NCI-H2171 treated with DMSO at 0.1 percent for 48 hours (cell line): ENCODE measurements at places on chromosomes 13 and 19.

DNA sequence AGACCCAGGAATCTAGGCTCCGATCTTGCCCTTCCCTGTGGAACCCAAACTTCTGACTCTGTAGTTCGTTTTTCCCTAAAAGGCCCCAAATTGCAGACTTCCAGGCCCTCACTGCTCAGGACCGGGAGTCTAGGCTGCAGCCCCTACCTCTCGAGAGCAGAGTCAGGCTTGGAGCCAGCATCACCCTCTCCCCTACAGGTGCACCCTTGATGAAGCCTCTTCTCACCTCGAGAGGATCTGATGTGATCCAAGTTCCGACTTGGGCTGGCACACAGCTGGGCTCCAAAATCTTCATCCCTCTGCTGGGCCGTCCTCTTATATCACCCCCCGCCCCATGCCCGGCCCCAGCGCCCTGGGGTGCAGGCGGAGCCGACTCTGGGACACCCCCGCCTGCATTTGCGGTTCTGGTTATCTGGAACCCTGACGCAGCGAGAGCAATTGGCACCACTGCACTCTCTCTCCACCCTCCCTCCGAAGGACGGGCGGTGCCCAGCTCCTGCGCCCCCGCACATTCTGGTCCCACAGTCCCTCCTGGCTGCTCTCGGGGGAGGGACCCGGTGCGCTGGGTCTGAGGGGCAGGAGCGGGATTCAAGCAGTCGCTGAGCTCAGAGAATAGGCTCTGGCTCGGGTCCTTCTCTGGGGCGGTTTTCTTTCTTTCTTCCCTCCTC lies at the start of gene KLK7:
Gene KLK7, minus strand, starts transcription at position 293 of the 668 bp plus-strand sequence. CDS start 1,518 bp downstream, outside the sequence.
- DNase-seq, result no peak

GRCh38 chr13:31234729-31235128 lies 35.0 kb downstream of the B3GLCT start:
- no peak for DNase-seq

- DNase-seq, result peak; percentile 30
Observed at GRCh38 chr13:34458756-34459715, 483.0 kb upstream of the NBEA start.

DNA sequence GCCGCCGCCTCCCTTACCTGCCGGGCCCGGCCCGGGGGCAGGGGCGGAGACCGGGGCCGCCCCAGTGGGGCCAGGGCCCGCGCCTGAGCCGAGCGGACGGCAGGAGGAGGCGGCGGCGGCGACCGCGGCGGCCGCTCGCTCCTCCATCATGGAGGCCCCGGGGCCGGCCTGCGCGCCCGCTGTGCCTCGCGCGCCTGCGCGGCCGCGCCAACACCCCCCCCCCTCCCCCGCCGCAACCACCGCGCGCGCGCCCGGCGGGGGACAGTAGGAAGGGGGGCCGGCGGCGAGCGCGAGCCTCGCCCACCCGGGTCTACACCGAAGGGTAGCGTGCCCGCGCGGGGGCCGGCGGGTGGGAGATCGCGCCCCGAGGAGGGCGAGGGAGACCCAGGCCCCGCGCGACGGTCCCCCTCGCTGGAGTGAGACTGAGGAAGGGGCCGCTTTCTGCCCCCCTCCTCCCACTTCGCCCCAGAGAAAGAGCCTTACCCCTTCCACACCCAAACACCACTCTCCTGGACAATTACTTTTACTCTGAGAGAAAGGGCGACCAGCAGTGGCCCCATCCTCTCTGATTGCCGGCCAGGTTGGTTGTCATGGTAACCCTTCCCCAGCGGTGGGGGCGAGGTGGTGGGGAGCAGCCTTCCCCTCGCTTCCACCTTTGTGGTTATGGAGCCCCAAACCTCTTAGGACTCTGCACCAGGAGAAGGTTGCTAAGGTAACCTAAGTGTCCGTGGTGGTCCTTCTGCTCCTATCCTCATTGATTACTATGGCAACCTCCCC lies at the start of gene STRN4:
Gene STRN4, minus strand, starts transcription at position 170 of the 777 bp plus-strand sequence. Its CDS starts 20 bp downstream, at position 150.
- DNase-seq, result peak; percentile 68

GRCh38 chr13:108680011-108680410 lies 50.6 kb downstream of the MYO16 start:
- no peak for DNase-seq

GRCh38 chr13:102947745-102948405 lies 102.0 kb downstream of the ERCC5 start:
- DNase-seq, result no peak

GRCh38 chr13:95367309-95367843 lies 66.1 kb upstream of the ABCC4 start:
- DNase-seq, result peak; percentile 47

DNA sequence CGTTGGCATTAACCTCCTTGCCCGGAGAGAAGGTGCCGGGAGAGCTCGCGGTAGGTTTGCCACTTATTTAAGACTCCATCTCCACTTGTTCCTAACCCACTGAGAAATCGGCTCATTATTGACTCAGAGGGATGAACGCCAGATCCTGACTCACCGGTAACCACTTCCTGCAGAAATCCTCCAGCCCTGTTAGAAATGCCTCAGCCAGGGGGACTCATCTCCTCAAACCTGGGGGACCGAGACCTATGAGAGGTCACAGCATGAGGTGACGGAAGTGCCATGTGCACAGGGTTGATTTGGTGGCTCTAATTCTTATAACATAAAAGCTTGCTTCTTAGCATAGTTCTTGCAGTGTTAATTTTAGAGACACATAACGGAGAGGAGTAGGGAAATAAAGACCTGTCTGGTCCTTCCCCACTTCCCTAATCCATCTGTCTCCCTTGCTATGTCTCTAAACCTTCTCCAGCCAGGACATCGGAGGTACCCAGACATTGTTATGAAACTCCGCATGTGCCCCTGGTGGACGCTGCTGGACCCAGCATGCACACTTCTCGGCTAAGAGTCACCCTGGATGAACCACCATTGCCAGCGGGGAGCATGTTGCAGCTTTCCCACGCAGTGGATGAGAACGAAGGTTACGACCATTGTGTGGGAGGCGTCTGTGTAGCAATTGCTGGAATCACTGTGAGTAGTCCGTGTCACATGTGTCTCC lies 158.9 kb downstream of the EFNB2 start:
- DNase-seq, result no peak

DNA sequence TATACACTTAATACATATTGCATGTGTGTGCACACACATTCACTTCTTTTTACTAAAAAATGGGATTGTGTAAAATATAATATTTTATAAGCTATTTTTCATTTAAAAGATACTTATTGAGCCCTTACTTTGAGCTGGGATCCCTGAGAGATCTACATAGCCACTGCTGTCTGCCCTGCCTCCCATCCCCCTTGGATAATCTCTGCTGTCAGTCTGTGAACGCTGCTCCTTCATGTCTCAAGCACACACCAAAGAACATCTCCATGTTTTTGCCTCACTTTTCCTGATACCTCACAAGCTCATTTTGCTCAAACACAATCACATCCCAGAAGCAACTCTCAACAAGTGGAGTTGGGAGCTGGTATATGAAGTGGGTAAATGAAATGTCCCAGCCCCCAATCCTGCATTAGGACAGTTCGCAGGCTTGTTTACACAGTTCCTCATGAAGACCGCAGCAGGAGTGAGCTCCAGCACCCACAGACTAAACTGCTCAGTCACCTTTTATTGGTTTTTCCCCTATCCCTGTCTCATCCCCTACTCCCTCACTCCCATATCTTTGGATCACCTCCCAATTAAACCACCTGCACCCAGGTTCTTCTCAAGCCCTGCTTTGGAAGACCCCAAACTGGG lies 108.3 kb upstream of the FRY start:
- DNase-seq, result no peak

- DNase-seq, result no peak
Observed at GRCh38 chr19:39199025-39199424, 2.3 kb downstream of the NCCRP1 start.

GRCh38 chr19:13098277-13099072 lies 4.2 kb downstream of the LYL1 start:
- DNase-seq, result peak; percentile 61

DNA sequence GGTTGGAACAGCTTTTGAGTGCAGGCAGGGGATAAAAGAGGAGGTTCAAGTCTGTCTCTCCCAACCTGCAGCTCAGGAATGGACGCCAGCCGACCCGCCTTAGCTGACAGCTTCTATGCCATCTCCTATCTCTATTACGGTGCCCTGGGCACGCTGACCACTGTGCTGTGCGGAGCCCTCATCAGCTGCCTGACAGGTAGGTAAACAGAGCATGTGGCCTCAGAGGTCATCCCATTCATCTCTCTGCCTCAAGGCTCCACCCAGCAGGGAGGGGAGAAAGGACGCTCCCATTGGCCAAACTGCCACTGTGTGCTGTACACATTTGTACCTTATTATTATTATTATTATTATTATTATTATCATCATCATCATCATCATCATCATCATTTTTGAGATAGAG lies 16.5 kb downstream of the SLC5A5 start:
- no peak for DNase-seq

DNA sequence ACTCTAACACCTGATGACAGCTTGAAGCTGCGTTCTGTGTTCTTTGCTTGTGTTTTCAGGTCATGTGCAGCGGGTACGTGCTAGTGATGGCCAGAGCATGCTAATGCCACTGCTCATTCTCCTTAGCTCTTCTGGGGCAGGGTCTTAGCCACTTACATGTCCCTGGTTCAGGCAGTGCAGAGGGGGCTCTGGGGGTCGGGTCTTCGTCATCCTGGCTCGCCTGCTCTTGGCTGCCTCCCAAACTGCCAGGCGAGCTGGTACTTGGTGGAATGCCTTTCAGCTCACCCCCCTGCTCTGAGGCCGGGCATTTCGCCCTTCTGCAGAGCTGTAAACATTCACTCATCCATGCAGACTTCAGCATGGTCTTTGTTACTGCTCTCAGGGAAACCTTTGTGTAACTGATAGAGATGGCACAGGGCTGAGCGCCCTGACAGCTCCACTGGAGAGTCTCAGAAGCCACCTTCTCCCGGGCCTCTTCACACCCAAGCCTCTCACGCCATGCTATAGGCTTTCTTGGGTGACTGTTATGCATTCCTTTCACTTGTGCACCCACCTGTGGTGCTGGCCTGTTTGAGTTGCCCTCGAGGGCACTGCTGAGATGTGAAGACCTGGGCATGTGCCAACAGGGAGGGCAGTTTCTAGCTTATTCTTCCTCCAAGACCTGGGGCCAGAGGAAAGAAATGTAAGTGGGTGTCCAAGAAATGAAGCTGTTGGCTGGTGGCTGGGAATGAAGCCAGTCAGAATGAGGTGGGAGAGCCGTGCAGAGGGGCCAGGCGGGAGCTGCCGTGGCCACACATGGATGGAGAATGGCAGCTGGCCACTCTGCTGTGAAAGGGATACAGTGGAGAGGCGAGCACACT lies 24.4 kb downstream of the FAM124A start:
- peak; percentile 54 for DNase-seq

- no peak for DNase-seq
Observed at GRCh38 chr13:91155512-91156114, 191.9 kb upstream of the MIR17HG start.

DNA sequence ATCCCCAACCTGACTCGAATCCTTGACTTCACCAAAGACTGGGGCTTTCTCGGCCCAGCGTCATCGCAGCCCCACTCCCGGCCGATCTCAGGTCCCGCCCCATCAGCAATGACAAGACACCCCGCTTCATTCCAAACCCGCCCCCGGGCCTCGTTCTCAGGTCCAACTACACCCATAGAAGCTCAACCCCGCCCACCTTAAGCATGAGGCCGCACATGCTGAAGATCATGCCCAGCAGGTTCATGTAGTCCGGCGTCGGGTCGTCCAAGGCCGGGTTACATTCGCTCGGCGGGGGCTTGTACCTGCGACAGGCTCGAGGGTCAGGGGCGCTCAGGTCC lies 2.3 kb downstream of the WDR83 start:
- peak; percentile 41 for DNase-seq

- DNase-seq, result no peak
Observed at GRCh38 chr19:31749231-31749630, 400.0 kb upstream of the TSHZ3 start.

DNA sequence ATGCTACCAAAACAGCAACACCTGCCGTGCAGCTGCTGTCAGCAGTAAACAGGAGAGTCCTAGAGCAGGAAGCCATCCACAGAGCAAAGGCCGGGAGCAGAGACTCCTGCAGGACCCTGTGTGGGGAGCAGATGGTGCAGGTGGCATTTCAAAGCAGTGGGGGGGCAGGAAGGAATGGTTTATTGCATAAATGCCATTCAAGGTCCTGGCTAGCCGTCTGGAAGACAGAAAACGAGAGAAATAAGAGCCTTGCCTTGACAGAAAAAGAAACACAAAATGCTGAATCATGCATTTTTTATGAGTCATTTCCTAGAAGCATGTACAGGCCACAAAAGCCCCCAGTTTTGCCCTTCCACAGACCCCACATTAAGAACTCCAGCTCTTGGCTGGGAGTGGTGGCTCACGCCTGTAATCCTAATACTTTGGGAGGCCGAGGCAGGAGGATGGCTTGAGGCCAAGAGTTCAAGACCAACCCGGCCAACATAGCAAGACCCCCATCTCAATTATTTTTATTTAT lies 5.4 kb downstream of the RSPH6A start:
- DNase-seq, result peak; percentile 97
